ENCODE measurements at places on chromosomes 6 and 20.

- DNase-seq: no peak
Measured at GRCh38 chr6:80029470-80029869, 25.0 kb downstream of the TTK start.

- no peak for DNase-seq
Measured at GRCh38 chr20:45470262-45470931, 844 bp downstream of the WFDC2 start.

GRCh38 chr20:63955281-63955826 lies 862 bp downstream of the UCKL1 start:
- DNase-seq: no peak

- no peak for DNase-seq
Measured at GRCh38 chr6:106903299-106903698, 71.2 kb downstream of the CD24 start.

DNA sequence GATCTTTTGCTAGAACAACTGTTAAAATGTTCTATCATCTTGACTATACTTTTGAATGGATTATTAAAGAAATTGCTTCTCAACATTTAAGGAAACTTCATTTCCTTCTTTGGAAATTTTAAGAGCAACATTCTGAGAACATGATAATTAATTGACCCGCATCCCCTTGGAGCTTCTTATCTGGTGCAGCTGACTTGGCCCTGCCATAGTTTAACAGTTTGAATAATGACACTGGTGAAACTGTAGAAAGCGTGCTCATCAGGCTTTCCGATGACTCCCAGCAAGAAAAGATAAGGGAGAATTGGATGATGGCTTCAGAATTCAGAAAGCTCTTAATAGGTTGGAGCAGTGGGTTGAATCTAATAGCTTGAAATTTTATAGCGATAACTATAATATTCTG lies 38.1 kb downstream of the SNX9 start:
- DNase-seq: no peak

DNA sequence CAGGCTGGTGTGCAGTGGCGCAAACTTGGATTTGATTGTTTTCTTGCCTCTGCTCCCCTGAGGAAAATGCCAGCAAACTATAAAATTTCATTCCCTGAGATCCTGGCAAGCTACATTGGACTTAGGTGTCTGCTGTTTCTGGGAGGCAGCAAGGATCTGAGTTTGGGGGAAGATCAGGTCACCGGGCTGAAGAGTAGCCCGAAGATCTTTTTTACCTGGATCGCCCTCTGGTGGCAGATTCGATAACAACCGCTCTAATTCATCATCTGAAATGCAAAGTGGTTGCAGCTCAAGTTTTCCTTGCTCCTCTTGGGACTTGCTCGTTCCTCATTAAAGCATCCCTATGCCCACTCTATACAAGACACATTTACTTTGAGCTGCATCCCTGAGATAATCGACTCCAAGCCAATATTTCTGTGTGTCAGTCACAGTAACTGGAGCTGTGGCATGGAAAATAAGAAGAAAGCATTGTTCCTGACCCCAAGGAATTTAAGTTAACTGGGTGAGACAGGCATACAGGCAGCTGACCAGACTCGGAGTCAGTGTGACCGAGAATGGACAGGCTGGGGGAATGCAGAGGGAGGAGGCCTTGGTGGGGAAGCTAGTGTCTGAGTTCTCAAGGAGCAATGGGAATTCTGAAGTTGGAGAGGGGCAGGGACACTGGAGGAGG lies 131.8 kb upstream of the PROKR2 start:
- peak; percentile 43 for DNase-seq

GRCh38 chr6:30041821-30042220 lies 19.2 kb upstream of the POLR1H start:
- DNase-seq: no peak

- DNase-seq: no peak
Measured at GRCh38 chr6:122449069-122449468, 22.5 kb downstream of the SERINC1 start.

- peak; percentile 47 for DNase-seq
Measured at GRCh38 chr20:53949319-53949839, 121.0 kb downstream of the BCAS1 start.

GRCh38 chr6:155106456-155107115 lies 111.5 kb downstream of the TIAM2 start:
- DNase-seq: no peak

DNA sequence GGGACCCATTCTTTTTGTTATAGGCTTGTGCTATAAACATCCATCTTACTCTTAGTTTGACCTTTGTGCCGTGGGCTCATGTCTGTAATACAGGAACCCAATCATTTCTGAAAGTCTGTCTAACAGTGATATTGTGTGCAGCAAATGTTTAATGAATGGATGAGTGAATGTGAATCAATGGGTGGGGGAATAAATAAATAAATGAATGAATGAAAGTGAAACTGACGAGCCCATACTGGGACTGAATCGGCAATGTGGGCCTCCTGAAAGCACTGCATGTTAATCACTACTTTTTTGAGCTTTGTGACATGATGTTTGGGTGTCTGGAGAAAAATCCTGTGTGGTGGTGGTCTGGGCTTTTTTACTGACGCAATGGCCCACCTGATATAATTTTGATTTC lies 175.0 kb downstream of the GMPR start:
- DNase-seq: no peak

DNA sequence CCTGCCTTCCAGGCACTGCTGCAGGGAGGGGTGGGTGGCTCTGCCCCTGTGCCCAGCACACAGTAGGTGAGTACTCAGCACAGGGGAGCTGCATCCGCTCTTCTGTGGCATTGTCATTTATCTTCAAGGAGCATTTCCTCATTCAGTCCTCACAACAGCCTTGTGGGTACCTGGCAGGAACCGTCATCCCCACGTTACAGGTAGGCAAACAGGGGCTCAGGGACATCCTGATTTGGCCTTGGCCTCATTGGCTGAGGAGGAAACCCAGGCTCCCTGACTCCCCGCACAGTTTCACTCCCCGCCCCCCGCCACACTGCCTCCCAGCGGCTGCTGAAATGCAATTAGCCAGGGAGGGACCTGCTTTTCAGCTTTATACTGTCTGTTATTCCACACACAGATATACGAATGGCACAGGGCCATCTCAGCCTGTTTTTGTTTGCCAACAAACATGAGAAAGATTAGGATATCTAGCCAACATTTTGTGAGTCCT lies 24.2 kb upstream of the PNPLA1 start:
- no peak for DNase-seq

GRCh38 chr6:111605100-111605751 lies 452 bp downstream of the TRAF3IP2 start:
- no peak for DNase-seq

DNA sequence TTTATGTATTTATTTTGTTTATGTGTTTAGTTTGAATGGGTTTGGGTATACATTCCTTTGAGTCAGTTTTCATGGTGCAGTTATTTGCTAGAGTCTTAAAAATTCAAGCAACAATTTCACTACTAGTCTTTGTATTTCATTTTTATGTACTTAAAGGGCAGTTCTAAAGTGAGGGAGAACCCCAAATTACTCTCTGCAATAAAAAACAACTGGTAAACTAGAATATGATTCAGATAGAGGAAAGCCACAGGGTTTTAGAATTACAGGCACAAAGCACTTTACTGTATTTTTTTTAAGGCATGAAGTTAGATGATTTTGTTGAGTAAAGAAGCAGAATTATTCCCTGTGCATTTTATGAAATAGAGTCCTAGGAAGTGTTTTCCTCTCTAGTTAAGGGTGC lies 183.3 kb downstream of the ARID1B start:
- no peak for DNase-seq

- DNase-seq: no peak
Measured at GRCh38 chr6:80438772-80439171, 332.3 kb downstream of the BCKDHB start.

DNA sequence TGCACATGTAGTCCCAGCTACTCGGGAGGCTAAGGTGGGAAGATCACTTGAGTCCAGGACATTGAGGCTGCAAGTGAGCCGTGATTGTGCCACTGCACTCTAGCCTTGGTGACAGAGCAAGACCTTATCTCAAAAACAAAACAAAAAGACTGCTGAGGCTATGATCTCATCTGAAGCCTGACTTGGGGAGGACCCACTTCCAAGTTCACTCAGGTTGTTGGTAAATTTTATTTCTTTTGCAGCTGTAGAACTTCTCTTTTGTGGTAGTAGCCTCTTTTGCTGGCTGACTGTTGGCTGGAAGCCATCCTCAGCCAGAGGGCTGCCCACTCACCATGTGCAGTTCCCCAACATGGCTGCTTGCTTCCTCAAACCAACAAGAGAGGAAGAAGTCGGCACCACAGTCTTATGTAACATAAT lies 36.8 kb upstream of the ME1 start:
- no peak for DNase-seq

DNA sequence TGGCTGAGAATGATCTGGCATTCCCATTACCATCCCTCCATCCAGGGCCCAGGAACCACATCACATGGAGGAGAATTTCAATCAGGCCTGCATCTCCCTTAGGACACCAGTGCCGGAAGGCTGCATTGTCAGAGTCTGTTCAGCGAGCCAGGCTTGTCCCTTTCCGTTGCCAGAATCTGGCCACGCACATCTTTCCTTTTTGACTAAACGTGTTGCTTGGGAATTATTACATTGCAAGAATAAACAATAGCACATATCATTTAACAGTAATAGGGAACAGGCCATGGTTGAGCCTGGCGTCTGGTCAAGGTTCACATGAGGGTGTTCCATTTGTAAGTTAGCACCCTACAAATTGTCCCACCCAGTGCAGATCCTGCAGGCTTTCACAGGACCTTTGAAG lies 42.8 kb downstream of the SOBP start:
- no peak for DNase-seq

DNA sequence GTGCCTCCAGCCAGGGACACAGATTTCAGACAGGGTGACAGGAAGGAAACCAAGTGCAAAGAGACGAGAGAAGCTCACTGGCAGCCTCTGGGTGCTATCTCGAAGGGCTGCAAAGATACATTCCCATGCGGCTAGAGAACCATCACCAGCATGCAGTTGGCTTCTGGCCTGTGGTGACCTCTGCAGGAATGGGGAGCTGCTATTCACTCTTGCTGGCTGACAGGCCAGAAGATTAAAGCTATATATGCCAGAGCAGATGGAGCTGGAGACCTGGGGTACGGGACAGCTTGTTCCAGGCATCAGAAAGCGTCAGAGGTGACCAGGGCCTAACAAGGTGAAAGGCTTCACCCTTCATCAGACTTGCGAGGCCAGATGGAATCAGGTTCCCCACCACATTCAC lies 20.0 kb downstream of the MAP1LC3A start:
- DNase-seq: no peak

GRCh38 chr20:706366-706885 lies 30.8 kb upstream of the SCRT2 start:
- DNase-seq: no peak

DNA sequence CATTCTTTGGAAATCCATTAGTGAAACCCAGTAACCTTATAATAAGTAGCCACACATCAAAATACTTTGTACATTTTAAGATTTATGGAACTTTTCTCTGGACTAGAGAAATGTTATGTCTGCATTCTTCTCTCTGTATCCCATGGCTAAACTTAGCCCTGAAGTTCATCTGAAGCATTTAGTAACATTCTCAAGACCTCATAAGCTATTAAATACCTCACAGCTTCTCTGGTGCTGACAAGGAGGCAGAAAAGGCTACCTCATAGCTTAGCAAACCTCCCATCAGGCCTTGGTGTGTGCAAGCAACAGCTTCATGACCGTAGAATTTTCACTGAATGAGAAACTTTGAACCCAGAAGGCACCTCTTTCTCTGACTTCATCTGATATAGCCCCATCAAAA lies 38.9 kb upstream of the HDGFL1 start:
- no peak for DNase-seq

DNA sequence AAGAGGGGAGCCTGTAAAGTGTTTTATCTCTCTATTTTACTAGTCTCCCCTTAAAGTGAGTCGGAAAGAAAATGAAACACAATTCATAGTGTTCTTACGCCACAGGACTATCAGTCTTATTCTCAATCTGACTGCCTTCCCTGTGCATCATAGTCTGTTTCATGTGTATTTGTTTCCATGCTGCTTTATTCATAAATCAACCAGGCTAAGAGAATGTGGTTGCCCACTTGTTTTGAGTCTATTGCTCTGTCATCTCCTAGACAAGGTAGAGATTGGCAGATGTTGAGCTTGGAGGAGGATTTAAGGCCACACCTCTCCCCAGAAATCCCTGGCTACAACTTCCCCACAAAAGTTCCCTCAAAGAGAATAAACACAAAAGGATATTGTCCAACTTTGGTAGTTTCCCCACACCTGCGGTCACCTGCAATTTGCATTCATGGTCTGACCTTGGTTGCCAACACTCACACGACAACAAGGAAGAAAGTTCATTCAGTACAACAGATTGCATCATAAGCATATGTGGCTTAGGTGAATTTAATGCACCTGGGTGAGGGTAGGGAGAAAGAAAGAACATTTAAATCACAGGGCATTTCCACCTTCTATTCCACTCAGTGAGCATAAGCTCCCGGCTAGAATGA lies 167.1 kb upstream of the FBXL4 start:
- DNase-seq: no peak

DNA sequence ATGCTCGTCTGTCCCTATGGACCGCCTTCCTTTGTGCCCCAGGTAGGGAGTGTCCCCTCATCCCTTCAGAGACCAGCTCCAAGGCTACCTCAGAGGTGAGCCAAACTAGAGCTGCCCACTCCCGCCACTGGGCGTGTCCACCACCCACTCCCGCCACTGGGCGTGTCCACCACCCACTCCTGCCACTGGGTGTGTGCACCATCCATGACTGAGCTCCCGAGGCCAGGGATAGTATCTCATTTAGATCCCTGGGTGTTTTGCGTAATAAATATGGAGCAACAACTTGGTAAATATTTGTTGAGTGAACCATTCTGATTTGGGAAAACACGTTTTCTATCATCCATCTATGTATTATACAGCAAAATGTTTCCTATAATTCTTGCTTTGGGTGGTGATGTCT lies 68.8 kb downstream of the ZBTB2 start:
- DNase-seq: no peak

- DNase-seq: no peak
Measured at GRCh38 chr6:35485402-35485877, 11.4 kb downstream of the TEAD3 start.
